ENCODE measurements at places on chromosomes 1 and 21. TPM values are rescaled to one million over a fixed set of nuclear protein-coding genes. Genes with fewer than 3 reads are reported as not detected.

The MTMR11 gene
- 1.2 TPM for total RNA-seq

The KRTAP21-2 gene
- not detected for total RNA-seq

The GGPS1 gene
- 25.9 TPM for total RNA-seq

The UMODL1 gene
- not detected for total RNA-seq

The LAMTOR2 gene
- total RNA-seq, result 72.4 TPM

The TRIM67 gene
- total RNA-seq, result not detected

The PTPN14 gene
- total RNA-seq, result 0.21 TPM

The FCRL2 gene
- total RNA-seq, result not detected

The SPRR2F gene
- not detected for total RNA-seq

The ZNF687 gene
- 25.5 TPM for total RNA-seq

The NCMAP gene
- not detected for total RNA-seq

The OMA1 gene
- total RNA-seq, result 23.9 TPM

The ADCY10 gene
- not detected for total RNA-seq

The ELAPOR1 gene
- total RNA-seq, result 2.8 TPM

The C4BPA gene
- total RNA-seq, result not detected

The PLXNA2 gene
- total RNA-seq, result 1.6 TPM

The AMPD1 gene
- total RNA-seq, result not detected

The BRDT gene
- not detected for total RNA-seq
